ENCODE measurements at places on chromosomes 6 and 20. TPM values are rescaled to one million over a fixed set of nuclear protein-coding genes. Genes with fewer than 3 reads are reported as not detected.

The DDRGK1 gene
- total RNA-seq, result 58.1 TPM

The ZNF391 gene
- total RNA-seq, result 4.2 TPM

The COL21A1 gene
- not detected for total RNA-seq

The OXT gene
- total RNA-seq, result 0.89 TPM

The CLVS2 gene
- total RNA-seq, result not detected

The NOX3 gene
- not detected for total RNA-seq

The AKAP12 gene
- total RNA-seq, result 0.06 TPM

The PRKN gene
- 1.00 TPM for total RNA-seq

The FAM83B gene
- total RNA-seq, result not detected

The BANF2 gene
- total RNA-seq, result not detected

The RIMS4 gene
- not detected for total RNA-seq

DNA sequence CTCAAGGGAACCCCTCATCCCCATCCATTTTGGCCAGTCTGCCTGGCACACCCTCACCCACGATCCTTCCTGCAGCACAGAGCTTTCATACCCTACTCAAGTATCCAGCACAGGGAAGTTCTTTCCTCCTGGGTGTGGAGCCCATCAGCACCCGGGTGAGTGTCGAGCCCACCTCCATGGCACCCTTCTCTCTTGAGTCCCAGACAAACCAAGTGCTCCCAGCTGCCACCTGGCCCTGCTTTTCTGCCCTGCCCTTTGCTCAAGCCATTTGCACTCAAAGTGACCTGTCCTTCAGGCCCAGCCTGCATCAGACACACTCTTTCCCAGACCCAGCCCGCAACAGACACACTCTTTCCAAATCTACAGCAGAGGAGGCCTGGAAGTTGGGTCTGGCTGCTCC, 257.2 kb downstream of the DLL1 start:
- H3K27ac ChIP-seq, result no peak overlapping the region
- peak; percentile 4 for DNase-seq
- no peak overlapping the region for H3K4me3 ChIP-seq
- no peaks in the 10 kb centered on the region for H3K4me1 ChIP-seq
- H3K27me3 ChIP-seq, result no peaks in the 10 kb centered on the region
- H3K36me3 ChIP-seq, result peaks cover 4% of the 10 kb centered on the region

DNA sequence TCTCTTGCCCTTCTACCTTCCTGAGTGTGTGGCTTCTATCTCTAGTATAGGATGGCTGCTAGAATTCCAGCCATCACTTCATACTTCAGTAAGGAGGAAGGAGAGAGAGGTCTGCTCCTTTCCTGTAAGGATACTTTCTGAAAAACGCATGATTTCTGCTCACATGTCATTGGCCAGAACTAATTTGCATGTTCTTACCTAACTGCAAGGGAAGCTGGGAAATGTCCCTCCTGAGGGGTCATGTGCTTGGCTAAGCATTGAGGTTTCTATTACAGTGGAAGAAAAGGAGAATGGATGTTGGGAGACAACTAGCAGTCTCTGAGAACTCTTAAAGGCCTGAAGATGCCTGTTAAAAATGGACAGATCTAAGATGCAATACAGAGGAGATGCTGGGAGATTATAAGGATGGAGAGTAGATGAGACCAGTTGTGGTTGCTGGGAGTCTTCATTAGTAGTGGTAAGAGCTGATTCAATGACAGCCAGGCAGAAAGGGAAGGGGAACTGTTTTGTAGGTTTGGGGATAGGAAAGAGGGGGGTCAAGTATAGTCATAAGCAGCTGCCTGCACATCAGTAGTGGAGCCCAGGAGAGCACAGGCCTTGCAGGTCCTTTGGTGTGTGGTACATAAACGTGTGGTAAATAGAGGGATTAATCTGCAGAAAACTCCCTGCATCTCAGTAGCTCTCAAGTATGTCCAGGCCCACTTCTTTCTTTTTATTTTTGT, 20.2 kb downstream of the CDS2 start:
- no peaks in the 10 kb centered on the region for H3K27me3 ChIP-seq
- H3K27ac ChIP-seq, result peak overlapping the region; percentile 23
- no peak for DNase-seq
- no peak overlapping the region for H3K4me3 ChIP-seq
- peaks cover 16% of the 10 kb centered on the region for H3K36me3 ChIP-seq

DNA sequence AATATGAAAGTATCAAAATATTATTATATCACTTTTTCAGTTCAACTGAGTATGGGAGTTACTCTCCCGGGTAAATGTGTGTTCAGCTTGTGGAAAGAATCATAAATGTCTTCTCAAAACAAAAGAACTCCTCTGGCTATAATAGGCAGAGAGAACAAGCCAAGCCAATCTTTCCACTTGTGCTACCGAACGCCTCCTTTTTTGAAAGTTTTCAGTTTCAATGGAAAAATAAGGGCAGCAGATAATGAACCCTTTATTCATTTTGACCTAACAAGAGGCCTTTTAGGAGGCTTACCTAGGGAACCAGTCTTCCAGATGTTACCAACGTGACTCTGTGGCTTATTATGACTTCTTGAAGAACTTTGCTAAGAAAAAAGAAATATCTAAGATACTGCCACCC, 67.5 kb downstream of the PDE7B start:
- DNase-seq, result no peak
- H3K4me1 ChIP-seq, result no peaks in the 10 kb centered on the region
- H3K36me3 ChIP-seq, result no peaks in the 10 kb centered on the region
- H3K27ac ChIP-seq, result no peak overlapping the region

DNA sequence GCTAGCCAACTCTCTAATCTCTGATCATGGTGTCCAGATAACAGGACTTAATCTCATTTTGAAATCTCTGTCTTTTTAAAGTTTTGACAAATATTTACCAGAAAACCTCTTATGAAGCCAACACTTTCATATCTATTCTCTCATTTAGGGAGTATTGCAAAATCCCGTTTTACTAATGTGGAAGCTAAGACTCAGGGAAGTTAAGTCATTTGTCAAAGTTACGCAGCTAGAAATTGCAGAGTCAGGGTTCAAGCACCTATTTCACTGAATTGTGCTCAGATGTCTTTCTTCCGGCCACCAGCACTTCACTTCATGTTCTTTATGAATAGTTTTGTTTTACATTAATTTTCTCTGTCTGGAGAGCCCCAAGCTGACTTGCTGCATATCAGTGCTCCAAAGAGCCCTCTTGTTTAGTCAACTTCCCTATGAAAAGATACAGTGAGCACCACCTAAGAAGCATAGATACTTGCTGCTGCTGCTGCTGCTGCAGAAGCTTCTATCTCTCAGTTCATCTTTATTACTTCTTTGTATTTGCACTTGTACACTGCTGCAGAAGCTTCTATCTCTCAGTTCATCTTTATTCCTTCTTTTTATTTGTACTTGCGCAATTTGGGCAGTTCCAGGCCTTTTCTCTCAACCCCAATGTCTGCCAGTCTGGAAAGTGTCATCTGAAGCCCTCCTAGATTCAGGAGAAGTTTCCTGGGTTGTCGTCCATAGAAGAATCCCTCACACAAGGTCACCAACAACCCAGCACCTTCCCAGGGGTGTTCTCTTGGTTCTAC, 329.7 kb downstream of the MAFB start:
- no peaks in the 10 kb centered on the region for H3K27me3 ChIP-seq
- DNase-seq, result no peak
- no peak overlapping the region for H3K4me3 ChIP-seq
- no peaks in the 10 kb centered on the region for H3K36me3 ChIP-seq

DNA sequence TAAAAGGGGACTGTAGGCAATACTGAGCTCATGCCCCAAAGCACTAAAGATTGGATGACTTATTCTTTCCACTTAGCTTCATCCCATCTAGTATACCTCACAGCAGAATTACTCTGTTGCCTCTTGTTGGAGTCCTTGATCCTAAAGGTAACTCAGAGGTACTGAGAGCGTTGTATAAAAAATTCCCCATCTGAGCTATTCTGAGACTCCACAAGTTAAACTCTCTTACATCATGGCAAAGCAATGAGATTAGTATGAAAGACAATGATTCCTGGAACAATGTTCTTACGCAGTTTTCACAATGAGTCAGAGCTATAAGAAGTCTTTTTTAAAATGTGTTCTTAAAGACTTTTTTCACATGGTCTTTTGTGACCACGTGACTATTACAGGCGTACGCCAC, 370.1 kb downstream of the ADGRB3 start:
- no peak overlapping the region for H3K4me3 ChIP-seq
- no peaks in the 10 kb centered on the region for H3K36me3 ChIP-seq
- no peak overlapping the region for H3K27ac ChIP-seq
- no peaks in the 10 kb centered on the region for H3K27me3 ChIP-seq
- no peaks in the 10 kb centered on the region for H3K4me1 ChIP-seq
- no peak for DNase-seq

DNA sequence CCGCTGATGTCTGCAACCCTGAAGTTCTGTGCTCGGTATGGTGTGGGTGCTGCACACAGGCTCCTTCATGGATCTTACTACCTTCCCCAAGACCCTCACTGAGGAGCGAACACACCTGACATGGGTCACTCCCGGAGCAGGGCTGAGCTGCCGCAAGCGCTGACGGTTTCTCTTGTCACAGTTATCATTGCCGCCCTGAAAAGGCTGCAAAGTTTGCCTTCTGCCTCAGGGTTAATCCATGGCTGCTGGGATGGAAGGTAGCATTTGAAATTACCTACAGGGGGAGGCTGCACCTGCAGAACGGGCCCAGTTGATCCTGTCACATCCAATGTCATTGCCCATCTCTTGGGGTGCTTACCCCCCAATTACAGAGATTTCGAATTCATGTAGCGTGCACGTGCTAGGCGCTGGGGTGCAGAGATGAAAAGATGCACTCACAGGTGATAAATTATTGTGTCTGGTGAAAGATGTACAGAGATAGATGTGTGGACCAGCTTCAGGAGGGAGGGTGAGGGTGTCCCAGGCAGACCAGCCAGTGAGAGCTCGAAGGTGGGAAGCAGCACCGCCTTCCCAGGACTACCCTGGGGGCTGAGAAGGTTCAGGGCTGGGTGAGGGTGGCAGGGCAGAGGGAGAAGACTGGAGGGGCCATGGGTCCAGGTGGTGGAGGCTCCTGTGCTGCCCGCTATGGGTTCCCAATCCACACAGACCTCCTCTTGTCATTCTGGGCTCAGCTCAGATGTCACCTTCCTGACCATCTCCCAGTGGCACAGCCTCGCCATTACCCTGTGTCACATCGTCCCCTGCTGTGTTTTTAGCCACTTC, 120.1 kb downstream of the SYCP2 start:
- H3K4me1 ChIP-seq, result no peaks in the 10 kb centered on the region
- H3K4me3 ChIP-seq, result no peak overlapping the region
- no peak for DNase-seq
- H3K36me3 ChIP-seq, result no peaks in the 10 kb centered on the region
- H3K27me3 ChIP-seq, result peaks cover 2% of the 10 kb centered on the region

DNA sequence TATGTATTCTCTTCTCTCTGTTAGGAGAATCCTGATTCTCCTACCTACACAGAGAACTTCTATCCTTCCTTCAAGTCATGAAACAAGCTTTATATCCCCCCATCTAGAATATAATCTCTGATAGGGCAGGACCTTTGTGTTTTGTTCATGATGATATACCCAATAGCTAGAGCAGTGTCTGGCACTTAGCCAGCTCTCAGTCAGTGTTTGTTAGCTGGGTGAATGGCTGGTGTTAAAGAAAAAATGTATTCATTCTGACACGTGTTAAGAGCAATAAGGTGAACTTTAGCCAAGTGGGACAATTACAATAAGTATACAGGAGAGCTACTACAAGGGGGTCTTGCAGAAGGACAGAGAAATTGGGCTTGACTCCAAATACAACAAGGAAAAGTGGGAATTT, 34.3 kb upstream of the TNFRSF21 start:
- H3K27me3 ChIP-seq, result peaks cover 27% of the 10 kb centered on the region
- no peaks in the 10 kb centered on the region for H3K36me3 ChIP-seq
- DNase-seq, result no peak
- H3K27ac ChIP-seq, result no peak overlapping the region

GRCh38 chr6:39958947-39959346, 24.7 kb upstream of the MOCS1 start:
- H3K27me3 ChIP-seq, result peaks cover 11% of the 10 kb centered on the region
- DNase-seq, result no peak
- H3K36me3 ChIP-seq, result peaks cover 1% of the 10 kb centered on the region
- H3K27ac ChIP-seq, result no peak overlapping the region
- H3K4me1 ChIP-seq, result no peaks in the 10 kb centered on the region

- peaks cover under 1% of the 10 kb centered on the region for H3K4me1 ChIP-seq
- H3K27me3 ChIP-seq, result peaks cover 25% of the 10 kb centered on the region
- no peak overlapping the region for H3K27ac ChIP-seq
- H3K4me3 ChIP-seq, result no peak overlapping the region
- no peak for DNase-seq
- no peaks in the 10 kb centered on the region for H3K36me3 ChIP-seq
Observed at GRCh38 chr6:33716890-33717632, 5.6 kb upstream of the UQCC2 start.

- H3K36me3 ChIP-seq, result no peaks in the 10 kb centered on the region
- DNase-seq, result no peak
- peaks cover 2% of the 10 kb centered on the region for H3K4me1 ChIP-seq
- H3K4me3 ChIP-seq, result no peak overlapping the region
Observed at GRCh38 chr6:39896701-39897100, 37.6 kb downstream of the MOCS1 start.

GRCh38 chr6:111450087-111450486, 32.9 kb downstream of the REV3L start:
- no peak overlapping the region for H3K4me3 ChIP-seq
- peaks cover 14% of the 10 kb centered on the region for H3K36me3 ChIP-seq
- no peak overlapping the region for H3K27ac ChIP-seq
- H3K4me1 ChIP-seq, result peaks cover 3% of the 10 kb centered on the region

DNA sequence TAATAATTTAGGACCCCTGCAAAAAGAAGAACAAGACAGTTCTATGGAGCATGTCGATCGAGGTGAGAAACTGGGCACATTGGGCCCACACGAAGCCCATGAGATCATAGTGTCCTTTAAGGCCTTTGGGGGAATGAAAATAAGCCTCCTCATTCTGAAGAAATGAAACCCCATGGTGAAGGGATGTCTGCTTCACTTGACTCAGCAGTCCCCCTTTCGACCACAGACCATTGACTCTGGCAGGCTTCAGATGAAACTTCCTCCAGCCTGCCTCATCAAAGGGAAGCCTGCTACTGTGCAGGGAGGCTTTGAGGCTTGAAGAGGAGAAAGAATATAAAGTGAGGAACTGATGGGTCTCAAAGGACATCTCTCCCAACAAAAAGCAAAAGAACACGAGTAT, 144.2 kb upstream of the FBXL4 start:
- H3K36me3 ChIP-seq, result no peaks in the 10 kb centered on the region
- no peak for DNase-seq
- peaks cover 5% of the 10 kb centered on the region for H3K4me1 ChIP-seq
- no peak overlapping the region for H3K4me3 ChIP-seq

DNA sequence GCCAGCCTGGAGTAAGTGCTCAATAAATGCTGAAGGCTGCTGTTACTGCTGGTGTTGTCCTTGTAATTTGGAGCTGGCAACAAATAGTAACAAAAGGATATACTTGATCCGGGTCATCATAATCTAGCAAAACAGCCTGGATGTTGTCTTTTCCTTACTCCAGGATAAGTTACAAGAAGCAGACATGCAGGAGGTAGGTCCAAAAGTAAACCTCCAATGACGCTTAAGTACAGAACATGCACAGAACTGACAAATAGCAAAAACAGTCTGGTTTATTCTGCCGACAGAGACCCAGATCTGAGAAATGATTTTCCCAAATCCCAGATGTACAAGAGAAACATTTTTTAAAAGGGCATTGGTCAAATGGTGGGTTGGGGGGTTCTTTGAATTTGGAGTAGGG, 93.0 kb upstream of the KCNK16 start:
- H3K4me1 ChIP-seq, result no peaks in the 10 kb centered on the region
- no peaks in the 10 kb centered on the region for H3K36me3 ChIP-seq
- no peak for DNase-seq
- H3K27ac ChIP-seq, result no peak overlapping the region

- no peaks in the 10 kb centered on the region for H3K27me3 ChIP-seq
- peak overlapping the region; percentile 64 for H3K27ac ChIP-seq
- DNase-seq, result no peak
- peaks cover 57% of the 10 kb centered on the region for H3K4me1 ChIP-seq
Observed at GRCh38 chr6:106517706-106518105, 111.6 kb downstream of the RTN4IP1 start.
